Fibroblast of pulmonary artery (primary cell): ENCODE measurements at places on chromosomes 2 and 18.
A peak's percentile ranks its signal among the peaks of the same experiment; 100 is the strongest.

GRCh38 chr2:234969306-234970098 is 17.7 kb downstream of the SH3BP4 start:
- DNase-seq = no peak

GRCh38 chr2:206783718-206784117 is 18.3 kb downstream of the FASTKD2 start:
- peak; percentile 26 for DNase-seq

DNA sequence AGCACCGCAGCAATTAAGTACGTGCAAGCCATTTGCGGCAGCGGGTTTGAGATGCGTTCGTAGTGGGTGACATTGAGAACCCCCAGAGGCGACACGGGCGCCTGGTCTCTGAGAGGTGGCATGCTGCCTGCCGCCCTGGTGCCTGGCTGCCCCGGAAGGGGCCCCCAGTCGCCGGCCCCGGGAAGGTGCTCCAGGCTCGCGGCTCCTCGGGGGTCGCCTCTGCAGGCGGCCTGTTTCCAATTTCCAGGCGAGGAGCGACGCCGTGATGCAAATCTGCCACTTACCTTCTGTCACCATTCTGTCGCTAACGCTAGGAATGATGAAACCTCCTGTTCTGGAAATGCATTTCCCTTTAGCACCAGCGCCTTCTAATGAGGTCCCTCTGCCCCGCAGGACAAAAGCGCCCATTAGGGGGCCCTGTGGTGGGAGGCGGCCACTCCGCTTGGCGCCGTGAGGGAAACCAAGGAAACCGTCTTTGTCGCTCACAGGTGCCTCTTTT is 13.0 kb downstream of the KIF5C start:
- no peak for DNase-seq

DNA sequence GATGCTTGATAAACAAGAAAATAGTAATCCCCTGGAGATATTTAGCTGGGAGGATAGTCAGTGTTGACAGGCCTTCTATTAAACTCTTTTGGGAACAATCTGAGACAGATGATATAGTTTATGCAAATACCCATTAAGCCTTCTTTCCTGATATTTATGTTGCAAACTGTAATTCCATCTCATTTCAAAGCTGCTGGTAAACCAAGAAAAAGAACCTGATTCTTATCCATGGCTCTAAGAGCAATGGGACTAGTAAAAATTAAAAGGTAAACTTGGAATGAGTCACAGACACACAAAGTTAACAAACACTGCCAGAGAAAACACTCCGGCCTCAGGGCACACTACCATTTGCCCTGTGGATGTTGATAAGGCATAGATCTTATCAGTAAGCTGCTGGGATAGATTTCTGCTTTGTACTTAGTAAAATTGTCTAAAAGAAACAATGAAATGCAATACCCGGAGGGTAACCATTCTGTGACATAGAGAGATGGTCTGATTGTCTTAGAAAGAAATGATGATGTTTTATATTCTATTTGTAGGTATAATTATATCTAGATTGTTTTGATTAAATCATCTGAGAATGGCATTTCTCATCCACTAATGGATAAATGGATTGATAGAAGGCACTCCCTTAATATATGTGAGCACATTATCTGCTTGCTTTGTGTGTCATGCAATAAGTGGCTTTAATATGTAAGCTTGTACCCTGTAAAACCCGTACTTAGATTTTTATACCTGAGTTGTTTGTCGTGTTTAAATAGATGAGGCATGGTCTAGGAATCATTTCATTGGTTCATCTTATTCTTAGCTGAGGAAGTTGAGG is 13.2 kb downstream of the GALR1 start:
- DNase-seq = no peak

DNA sequence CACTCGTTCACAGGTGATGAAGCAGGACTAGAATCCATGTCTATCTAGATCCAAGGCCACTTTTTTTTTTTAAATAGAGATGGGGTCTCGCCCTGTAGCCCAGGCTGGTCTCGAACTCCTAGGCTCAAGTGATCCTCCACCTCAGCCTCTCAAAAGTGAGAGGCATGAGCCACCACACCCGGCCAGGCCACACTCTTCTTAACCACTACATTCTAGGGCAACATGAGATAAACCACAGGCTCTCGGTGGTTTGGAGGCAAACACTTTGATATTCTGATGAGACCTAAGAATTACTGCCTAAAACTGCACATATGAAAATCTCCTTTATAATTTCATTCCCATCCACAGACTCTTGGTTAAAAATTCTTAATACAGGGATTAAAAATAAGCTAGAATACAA is 51.8 kb downstream of the USP34 start:
- no peak for DNase-seq

- DNase-seq = peak; percentile 34
These were observed 83.5 kb downstream of the OSBPL6 start for GRCh38 chr2:178277741-178278197.

DNA sequence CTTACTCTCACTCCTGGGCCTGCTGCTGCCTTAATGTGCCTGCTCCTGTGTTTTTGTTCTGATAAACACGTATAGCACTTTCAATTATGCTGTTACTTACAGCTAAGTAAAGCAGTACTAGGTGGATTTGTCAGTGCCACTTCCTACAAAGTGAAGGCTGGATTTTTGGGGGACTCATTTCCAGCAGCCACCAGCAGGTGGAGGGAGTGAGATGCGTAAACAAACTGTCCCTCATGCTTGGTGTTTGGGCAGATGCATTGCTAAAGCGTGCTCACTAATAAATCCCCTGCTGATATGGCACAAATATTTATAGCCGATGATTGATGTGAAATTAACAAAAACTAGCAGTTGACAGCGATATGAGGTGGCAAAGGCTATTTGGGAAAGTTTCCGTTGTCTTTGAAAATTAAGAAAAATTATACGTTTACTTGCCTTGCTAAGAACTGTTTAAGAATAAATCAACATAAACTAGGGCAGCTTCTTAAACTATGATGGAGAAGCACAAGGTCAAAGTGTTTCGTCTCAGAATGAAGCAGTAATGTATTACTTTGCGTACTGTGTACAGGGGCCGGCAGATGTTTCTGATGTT is 101.7 kb downstream of the AGAP1 start:
- DNase-seq = peak; percentile 87

DNA sequence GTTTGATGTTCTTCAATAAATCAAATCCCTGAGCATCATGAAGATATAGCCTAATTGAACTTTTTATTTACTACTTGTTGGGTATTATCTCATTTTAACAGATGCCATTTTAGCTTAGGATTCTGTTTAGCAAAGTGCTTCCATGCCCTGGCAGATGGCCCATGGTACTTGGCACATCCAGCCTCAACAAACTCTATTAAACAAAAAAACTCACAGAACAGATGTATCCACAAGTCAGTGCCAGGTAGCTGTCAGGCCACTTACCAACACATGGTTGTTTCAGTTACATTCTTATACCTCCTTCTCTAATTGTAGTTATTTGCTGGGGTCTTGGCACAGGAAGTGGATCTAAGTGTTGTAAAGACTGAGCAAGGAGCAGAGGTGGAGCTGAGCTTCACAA is 29.6 kb downstream of the GAD1 start:
- DNase-seq = no peak

- no peak for DNase-seq
These were observed 29.3 kb downstream of the UPP2 start for GRCh38 chr2:158130832-158131473.

GRCh38 chr2:206642075-206643025 is at the start of gene FAM237A:
TSS of gene FAM237A (plus strand) at chr2:206642487. CDS start at chr2:206644237, 1,750 bp downstream.
- DNase-seq = peak; percentile 80

GRCh38 chr2:9641641-9642040 is 10.8 kb upstream of the YWHAQ start:
- no peak for DNase-seq

DNA sequence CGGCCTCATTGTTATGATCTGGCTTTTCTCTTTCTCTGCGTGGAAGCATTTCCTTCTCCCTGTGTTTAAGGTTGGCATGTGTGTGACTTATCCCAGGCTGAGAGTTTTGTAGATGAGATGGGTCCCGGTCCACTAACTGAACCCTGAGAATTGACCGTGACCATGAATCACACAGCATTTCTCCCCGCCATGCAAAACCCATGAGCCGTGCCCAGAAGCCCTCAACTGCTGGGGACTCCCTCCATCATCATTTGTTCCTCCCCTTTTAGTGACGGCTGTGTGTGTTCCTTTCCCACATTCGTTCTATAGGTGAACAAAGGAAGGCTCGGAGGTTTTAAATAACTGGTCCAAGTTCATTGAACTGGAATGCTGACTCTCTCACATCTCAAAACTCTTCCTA is 30.1 kb upstream of the TXNDC2 start:
- DNase-seq = no peak

- peak; percentile 83 for DNase-seq
These were observed 7.0 kb downstream of the NCKAP5 start for GRCh38 chr2:133561045-133561852.

DNA sequence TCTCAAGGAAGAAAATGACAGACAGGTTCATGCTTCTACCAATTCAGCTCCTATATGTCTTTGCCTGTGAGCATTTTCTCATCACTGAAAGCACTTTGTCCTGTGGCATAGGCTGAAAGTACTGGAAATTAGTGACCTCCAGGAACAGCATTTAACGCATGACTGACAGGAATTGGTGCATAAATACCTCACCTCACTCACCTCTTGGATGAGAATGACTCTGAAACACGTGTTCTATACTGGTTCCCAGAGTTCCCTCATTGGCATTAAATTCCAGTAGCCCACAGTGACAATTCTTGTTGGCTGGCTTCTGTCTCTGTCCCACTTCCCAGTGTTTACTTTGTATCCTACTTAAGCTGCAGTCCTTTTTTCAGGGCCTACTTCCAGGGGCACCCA is 83.4 kb upstream of the MAPRE2 start:
- DNase-seq = no peak

DNA sequence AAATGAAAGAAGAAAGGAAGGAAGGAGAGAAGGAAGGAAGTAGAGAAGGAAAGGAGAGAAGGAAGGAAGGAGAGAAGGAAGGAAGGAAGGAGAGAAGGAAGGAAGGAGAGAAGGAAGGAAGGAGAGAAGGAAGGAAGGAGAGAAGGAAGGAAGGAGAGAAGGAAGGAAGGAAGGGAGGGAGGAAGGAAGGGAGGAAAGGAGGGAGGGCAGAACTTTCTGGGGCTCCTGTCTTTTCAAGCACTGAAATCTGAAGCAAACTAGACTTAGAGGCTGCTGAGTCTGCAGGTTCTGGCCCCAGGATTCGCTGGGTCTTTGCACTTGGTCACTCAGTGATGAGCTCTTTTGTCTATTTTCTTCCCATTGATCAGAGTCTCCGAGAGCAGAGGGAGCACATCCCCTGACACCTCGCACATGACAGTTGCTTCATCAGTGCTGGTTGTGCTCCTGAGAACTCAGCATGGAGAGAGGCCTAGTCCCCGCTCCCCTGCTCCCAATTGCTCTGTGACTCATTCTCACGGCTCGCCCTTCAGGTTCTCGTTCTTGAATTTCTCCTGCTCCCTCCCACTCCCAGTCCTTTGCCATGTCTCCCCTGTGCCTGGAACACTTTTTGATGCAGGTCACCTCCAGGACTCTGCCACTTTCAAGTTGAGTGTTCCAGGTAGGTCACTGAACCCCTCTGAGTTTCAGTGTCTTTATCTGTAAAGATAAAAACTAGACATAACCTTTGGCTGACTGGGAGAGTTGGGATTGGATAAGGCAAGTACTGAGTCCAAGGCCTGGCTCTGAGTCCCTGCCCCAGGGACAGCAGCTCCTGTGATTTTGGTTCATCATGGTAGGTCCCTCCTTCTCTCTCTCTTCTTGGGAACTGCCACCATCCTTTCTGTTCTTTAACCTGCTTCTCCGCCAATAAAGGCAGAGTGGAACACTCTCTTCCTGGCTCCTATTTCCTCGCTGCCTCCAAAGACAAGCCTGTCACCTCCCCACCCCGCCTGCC is 55.2 kb downstream of the TNP1 start:
- no peak for DNase-seq

- peak; percentile 28 for DNase-seq
These were observed 24.9 kb downstream of the OLA1 start for GRCh38 chr2:174223388-174223787.

- no peak for DNase-seq
These were observed 361.9 kb downstream of the CYRIA start for GRCh38 chr2:16303761-16304160.

GRCh38 chr2:128628996-128629395 is 310.3 kb upstream of the HS6ST1 start:
- no peak for DNase-seq

DNA sequence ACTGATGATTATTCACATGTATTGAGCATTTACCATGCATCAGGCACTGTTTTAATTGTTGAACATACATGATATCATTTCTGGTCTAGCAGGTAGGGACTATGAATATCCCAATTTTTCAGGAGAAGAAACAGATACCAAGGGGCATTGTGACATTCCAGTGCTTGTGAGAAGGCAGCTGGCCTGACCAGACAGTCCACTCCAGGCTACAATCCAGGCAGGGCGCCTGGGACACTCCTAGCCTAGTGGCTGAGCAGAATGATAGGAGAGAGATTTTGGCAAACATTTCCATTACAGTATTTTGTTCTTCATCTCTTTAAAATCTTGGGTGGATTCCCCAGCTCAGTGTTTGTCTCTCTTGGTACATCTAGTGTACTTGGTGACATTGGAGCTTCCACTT is 24.9 kb downstream of the ZNF892 start:
- DNase-seq = no peak

DNA sequence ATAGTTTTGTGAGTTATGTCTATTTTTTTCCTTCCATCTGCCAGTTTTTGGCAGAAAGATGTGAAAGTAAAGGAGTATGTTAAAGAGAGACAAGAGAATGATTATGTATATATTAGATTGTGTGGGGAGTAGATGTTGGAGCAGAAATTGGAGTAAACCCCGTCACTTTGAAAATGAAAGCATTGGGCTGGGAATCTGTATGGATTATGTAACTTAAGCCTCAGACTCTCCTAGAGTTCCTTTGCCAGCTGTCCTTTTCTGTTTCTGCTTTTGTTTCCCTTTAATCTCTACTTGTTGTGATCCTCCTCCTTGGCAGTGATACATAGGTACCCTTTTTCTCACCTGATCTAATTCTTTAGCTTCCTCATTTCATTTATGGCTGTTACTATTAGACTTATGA is 19.2 kb downstream of the CCDC138 start:
- no peak for DNase-seq

- no peak for DNase-seq
These were observed 413.0 kb upstream of the MEX3C start for GRCh38 chr18:51610481-51610880.

DNA sequence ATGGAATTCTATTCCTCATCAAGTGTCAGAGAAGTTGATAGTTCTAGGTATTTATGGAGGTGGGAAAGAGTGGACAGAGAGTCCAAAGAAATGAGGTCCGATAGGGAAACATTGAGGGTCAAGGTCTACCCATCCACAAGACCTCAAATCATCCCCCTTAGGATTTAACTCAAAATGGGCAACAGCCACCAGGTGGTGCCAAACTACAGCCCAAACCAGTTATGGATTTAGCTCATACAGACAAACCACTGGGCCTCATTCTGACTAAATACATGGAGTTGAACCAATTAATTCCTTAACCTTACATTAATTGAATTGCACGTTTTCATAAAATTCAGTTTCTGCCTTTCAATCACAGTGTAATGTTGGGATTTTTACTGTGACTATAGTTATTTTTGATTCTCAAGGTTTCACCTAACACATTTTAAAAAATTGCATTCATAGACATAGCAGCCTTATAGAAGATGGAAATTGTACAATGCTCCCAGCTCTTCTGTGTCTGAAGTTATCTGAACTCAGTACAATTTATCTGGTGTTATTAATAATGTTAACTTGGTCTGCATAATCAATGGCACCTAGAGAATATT is 98.2 kb upstream of the HNMT start:
- peak; percentile 65 for DNase-seq
